ENCODE measurements at places on chromosomes 7 and 10. TPM values are rescaled to one million over a fixed set of nuclear protein-coding genes. Genes with fewer than 3 reads are reported as not detected.

PON1 gene
- not detected for total RNA-seq

LRRD1 gene
- total RNA-seq, result 0.49 TPM

GSDME gene
- total RNA-seq, result 11.0 TPM

CASTOR2 gene
- 40.0 TPM for total RNA-seq

PPP1R17 gene
- not detected for total RNA-seq

HMX3 gene
- total RNA-seq, result not detected

ZPBP gene
- not detected for total RNA-seq

CH25H gene
- 0.74 TPM for total RNA-seq

ERVW-1 gene
- not detected for total RNA-seq

TBATA gene
- total RNA-seq, result not detected

ACSM6 gene
- not detected for total RNA-seq

OR2A42 gene
- total RNA-seq, result not detected

INSYN2A gene
- total RNA-seq, result 0.25 TPM

AKR1D1 gene
- total RNA-seq, result not detected

ESYT2 gene
- 82.5 TPM for total RNA-seq

GPER1 gene
- 8.3 TPM for total RNA-seq

POT1 gene
- 30.9 TPM for total RNA-seq

GHRHR gene
- not detected for total RNA-seq

HOXA3 gene
- total RNA-seq, result 3.9 TPM

TMEM229A gene
- not detected for total RNA-seq
